WTC11 (cell line): ENCODE measurements at places on chromosomes 13 and 19. TPM values are rescaled to one million over a fixed set of nuclear protein-coding genes. Genes with fewer than 3 reads are reported as not detected.

- no peak for DNase-seq
Measured at GRCh38 chr13:48727241-48728011, 73.7 kb downstream of the CYSLTR2 start.

DNA sequence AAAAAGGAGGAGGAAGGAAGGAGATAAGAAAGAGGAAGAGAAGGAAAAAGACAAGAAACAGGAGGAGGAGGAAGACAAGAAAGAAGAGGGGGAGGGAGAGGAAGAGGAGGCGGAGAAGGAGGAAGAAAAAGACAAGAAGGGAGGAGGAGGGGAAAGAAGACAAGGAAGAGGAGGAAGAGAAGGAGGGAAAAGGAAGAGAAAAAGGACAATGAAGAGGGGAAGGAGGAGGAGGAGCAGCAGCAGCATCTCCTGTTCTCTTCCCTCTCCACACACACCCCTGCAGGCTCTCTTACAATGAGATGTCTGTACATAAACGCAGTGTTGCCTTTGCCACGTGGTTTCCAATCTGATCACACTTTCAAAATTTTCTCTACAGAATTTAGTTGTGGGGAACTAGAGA lies 66.6 kb downstream of the RUBCNL start:
- no peak for DNase-seq

GRCh38 chr13:99354371-99354951 lies 47.3 kb upstream of the GPR183 start:
- no peak for DNase-seq

- peak; percentile 93 for DNase-seq
Measured at GRCh38 chr19:5369962-5370367, 29.4 kb upstream of the PTPRS start.

DNA sequence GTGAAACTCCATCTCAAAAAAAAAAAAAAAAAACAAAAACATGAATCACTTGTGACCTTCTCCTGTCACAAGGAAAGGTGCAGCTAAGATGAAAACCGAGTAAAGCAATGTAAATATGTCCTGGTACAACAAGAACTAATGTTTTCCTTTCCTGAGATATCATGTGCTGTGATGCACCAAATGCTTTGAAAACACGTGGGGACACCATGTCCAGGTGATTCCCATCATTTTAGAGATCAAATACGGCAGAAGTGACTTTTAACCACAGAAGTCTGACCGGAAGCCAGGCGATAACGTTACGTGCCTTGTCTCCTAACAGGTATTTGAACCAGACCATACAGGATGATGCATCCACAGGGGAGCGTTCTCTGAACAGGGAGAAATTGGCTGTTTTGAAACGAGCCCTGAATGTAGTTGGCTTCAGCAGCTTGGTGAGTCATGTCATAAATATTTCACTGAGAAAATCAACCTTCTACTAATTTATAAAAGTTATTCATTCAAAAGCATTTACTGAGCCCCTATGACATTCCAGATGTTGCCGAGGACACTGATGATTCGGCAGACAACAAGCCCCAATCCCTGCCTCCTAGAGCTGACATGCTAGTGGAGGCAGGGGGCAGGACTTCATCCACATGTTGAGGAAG lies 328.1 kb downstream of the MYO16 start:
- no peak for DNase-seq

GRCh38 chr19:36483653-36484052 lies 5.7 kb downstream of the ZNF566 start:
- DNase-seq = no peak

DNA sequence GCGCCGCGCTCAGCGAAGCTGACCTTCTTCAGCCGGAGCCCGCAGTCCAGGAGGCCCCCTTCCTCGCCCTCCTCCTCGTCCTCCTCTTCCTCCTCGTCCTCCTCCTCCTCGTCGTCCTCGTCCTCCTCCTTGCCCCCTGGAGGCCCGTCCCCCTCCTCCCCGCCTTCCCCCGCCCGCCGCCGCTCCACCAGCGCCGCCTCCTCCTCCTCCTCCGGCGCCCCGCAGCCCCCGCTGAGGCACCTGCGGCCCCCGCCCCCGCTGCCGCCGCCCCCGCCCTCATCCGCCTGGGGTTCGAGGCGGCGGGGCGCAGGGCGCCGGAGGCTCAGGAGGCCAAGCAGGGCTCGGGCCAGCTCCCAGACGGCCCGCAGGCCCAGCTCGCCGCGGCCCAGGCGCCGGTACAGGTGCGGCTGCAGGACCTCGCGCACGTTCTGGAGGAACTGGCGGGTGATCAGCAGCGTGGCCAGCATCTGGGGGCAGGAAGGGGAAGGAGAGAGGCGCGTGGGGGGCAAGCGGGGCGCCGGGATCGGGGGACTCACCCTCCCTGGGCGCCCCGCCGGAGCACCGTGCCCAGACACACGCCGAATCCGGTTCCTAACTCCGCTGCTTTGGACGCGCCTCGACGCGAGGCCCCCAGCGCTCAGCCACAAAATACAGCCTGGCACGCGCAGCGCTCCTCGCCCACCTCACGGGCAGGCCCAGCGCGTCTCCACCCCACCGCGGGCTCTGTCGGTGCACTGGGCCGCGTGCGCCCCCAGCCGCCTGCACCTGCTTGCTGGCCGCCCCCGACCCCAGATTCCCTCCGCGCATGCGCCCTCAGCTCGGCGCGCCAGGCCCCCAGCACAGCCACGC lies 5.9 kb downstream of the ANO8 start:
- peak; percentile 58 for DNase-seq

- DNase-seq = no peak
Measured at GRCh38 chr19:28705008-28705407, 507.9 kb downstream of the UQCRFS1 start.

DNA sequence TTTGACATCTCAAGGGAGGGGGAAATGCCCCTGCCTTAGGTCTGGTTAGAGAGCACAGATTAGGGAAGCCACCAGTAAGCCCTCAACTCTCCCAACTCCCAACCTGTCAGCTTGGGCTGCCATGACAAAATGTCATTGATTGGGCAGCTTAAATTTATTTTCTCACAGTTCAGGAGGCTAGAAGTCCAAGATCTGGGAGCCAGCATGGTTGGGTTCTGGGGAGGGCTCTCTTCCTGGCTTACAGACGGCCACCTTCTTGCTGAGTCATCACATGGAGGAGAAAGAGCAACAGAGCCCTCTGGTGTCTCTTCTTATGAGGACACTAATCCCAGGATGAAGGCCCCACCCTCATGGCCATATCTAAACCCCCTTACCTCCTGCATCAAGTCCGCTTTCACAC lies 24.2 kb downstream of the C19orf12 start:
- DNase-seq = peak; percentile 43

DNA sequence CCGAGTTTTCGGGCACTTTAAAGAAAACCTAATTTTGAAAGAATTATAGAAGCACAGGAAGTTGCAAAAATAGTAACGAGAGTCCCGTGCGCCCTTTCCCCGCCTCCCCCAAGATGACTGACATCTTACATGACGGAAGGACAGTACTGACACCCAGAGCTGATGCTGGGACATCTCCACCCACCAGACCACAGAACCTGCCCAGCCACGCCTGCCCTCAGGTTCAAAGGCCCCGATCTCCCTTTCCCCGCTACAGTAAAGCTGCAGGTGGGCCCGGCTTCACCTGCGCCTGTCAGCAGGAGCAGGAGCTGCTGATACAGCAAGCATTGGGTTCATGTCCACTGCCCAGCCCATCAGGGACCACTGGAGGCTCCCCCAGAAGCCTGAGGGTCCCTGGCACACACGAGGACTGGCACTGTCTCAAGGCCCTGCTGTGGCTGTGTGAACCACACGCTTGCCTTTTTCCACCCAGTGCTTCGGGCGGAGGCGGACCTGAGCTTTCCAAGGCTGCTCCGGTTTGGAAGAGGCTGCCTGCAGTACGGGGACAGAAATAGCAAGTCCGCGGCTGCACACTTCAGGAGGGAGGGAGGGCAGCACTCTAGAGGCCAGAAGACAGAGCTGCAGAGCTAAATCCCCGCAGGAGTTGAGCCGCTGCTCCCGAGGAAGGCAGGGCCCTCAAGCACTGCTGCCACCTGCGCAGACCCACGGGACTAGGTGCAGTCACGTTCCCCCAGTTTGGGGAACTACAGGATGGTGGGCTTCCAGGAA lies 8.7 kb downstream of the MAP2K2 start:
- DNase-seq = no peak

DNA sequence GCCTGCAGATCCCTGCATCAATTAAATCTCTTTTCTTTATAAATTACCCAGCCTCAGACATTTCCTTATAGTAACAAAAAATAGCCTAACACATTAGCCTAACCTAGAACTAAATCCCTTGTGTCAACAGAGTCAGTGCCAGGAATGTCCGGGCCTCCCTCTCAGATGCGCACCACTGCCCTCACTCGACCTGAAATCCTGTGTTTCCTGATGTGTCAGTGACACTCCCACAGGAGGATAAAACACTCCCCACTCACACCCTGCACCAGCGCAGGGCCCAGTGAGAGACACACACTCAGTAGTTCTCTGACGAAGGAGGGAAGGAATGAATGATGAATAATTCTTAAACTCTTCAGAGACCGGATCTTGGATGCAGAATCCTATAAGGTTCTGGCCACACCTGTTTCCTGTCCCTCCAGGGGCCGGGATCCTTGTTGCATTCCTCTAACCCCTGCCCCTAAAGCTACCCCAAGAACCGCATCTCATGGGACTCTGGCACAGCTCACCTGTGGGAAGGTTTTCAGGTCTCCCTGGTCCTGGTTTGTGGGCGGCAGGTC lies 3.1 kb downstream of the CEACAM3 start:
- DNase-seq = no peak

- no peak for DNase-seq
Measured at GRCh38 chr13:102220681-102221228, 181.1 kb downstream of the FGF14 start.

DNA sequence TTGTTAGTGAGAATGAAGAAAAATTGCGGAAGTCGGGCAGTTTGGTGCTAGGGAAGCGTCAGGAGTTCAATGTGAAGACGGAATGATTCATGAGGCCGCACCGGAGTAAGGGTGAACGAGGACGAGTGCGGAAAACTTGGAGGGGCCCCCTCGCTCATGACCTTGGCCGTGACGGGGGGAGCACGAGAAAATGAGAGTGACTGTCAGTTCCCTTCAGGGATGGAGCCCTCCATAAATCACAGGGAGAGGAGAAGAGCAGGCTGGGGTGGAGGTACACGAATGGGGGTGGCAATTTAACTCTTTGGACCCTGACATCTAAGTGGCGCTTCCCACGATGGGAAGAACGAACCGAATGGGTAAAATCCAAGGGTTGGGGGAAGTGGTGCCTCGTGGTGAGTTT lies 486.4 kb downstream of the TSHZ3 start:
- DNase-seq = no peak

GRCh38 chr13:100645382-100645781 lies 29.2 kb downstream of the TMTC4 start:
- no peak for DNase-seq

GRCh38 chr19:53612762-53613526 lies 18.9 kb upstream of the DPRX start:
- DNase-seq = peak; percentile 82

DNA sequence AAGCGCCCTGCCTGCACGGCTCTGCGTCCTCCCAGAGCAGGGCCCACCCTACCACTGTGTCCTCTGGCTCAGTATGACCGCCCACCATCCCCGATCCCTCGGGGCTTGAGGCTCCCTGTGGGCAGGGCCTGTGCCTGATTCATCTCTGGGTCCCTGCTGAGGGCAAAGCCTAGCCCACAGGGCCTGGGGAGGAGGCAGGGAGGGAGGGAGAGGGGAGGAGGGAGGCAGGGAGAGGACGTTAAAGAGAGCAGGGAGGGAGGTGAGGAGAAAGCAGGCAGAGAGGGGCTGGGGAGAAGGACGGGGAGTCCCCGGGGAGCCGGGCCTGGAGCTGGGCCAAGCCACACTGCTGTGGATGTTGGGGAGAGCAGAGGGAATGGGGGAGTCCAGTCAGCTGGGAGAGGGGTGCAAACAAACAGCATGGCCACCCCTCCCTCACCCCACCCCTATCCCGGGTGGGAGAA lies 4.0 kb upstream of the ERFL start:
- no peak for DNase-seq

GRCh38 chr13:46893798-46894560 lies 2.9 kb downstream of the HTR2A start:
- peak; percentile 81 for DNase-seq

GRCh38 chr13:65844266-65844841 lies 1385.8 kb downstream of the PCDH9 start:
- DNase-seq = no peak

DNA sequence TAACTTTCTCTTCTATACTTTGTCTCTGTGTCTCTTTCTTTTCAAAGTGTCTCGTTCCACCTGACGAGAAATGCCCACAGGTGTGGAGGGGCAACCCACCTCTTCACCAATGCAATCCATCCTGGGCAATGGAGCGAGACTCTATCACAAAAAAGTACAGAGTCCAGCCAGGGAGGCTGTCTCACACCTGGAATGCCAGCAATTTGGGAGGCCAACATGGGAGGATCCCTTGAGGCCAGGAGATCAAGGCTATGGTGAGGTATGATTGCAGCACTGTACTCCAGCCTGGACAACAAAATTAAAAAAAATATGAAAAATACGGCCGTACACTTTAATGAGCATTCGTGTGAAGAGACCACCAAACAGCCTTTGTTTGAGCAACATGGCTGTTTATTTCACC lies 2.8 kb upstream of the ZNF600 start:
- DNase-seq = no peak

DNA sequence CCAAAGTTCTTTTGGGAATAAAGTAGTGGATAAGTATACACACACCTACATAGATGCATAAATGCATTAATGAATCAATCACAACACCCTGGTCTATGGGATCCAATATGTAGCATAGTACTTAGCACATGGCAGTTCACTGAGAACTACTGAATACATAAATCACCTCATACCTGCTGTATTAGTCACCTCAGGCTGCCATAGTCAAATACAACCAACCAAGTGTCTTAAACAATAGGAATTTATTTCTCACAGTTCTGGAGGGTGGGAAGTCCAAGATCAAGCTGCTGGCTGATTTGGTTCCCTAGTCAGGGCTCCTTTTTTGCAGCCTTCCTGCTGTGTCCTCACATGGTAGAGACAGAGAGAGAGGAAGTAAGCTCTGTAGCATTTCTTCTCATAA lies 228.2 kb downstream of the NHLRC3 start:
- no peak for DNase-seq

DNA sequence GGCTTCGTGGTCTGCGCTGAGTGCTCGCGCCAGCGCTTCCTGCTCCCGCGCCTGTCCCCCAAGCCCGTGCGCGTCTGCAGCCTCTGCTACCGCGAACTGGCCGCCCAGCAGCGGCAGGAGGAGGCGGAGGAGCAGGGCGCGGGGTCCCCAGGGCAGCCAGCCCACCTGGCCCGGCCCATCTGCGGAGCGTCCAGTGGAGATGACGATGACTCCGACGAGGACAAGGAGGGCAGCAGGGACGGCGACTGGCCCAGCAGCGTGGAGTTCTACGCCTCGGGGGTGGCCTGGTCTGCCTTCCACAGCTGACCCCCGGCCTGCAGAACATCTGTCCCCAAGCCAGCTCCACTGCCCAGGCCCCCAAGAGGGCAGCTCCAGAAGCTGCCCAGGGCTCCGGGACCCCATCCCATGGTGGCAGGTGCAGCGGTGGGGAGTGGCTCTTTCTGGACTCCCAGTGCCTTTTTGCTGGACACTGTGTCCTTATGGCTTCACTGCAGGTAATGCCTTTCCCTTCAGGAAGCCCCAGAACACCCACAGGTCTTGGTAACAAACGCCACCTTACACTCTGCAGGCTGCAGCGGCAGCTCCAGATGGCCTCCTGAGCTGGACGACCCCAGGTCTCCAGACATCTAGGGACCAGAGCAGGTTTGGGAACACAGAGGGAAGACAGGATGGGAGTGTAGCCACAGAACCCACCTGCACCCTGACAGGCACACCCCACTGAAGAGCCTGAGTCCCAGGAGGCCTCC lies 9.3 kb downstream of the PLEKHF1 start:
- no peak for DNase-seq

Gene ZNF91
- total RNA-seq = 36.5 to 40.4 TPM (median 40.3 TPM) in 3 replicates

Gene ERICH4
- total RNA-seq = 0.24 TPM in 1 of 3 replicates, not detected in the others

Gene ZIM2
- not detected in 3 replicates for total RNA-seq

Gene ACTMAP
- 29.6 to 42.4 TPM (median 40.2 TPM) in 3 replicates for total RNA-seq
